ENCODE measurements at places on chromosomes 11 and 22. TPM values are rescaled to one million over a fixed set of nuclear protein-coding genes. Genes with fewer than 3 reads are reported as not detected.
A peak's percentile ranks its signal among the peaks of the same experiment; 100 is the strongest.

DNA sequence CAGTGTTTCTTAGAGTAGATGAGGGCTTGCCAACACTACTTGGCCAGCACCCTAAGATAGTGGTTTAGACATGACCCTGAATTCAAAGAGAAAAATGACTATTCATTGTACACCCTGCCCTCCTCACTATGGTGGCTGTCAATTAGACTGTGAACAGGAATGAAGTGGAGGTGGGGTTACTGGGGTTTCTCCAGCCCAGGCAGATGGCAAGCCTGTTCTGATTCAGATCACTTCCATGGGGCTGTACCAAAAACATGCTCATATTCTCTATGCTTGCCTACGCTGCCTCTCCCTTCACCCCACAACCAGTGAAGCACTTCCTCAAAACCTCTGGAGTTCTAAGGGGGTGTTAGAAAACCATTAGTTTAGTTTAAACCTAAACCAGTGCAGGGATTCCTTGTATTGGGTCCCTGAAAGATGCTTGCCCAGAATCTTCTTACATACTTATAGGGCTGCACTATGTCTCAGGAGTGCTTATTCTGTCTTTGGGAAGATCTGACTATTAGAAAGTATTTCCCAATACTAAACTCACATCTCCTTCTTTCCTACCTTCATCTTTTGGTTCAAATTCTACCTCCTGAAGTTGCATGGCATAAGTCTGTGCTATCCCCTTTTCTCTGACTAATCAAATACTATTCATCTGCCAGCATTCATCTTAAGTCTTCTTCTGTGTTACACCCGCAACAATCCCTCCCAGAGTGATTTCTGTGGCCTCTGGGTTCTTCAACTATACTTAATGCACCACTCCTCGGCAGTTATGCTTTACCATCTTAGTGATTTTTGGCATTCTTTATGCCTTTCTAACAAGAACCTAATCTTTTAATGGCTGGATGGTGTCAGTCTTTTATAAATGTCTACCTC lies 71.8 kb downstream of the ATG16L2 start:
- DNase-seq, result no peak

DNA sequence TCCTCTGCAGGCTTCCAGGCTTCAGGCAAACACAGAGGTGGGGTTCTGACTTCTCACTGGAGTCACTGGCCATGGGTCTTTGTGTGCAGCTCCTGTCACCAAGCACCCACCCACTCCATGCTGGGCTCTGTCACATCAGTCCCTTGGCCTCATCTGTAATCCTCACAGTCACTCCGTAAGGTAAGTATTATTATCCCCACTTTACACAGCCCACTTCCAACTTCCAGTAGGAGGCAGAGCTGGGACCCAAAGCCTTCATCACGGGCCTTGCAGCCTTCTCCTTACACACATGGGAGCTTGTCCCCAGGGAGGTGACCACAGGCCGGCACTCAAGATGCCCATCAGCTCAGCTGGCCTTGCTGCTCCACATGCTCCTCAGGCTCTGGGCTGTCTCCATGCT lies 266.7 kb upstream of the B3GAT1 start:
- no peak for DNase-seq

- no peak for DNase-seq
Observed at GRCh38 chr22:45534339-45535192, 31.9 kb downstream of the FBLN1 start.

- DNase-seq, result no peak
Observed at GRCh38 chr22:33429281-33429680, 371.1 kb upstream of the SYN3 start.

GRCh38 chr11:131070365-131070764 lies 154.1 kb upstream of the SNX19 start:
- DNase-seq, result no peak

GRCh38 chr11:118872403-118872821 lies 11.3 kb upstream of the CXCR5 start:
- DNase-seq, result no peak

DNA sequence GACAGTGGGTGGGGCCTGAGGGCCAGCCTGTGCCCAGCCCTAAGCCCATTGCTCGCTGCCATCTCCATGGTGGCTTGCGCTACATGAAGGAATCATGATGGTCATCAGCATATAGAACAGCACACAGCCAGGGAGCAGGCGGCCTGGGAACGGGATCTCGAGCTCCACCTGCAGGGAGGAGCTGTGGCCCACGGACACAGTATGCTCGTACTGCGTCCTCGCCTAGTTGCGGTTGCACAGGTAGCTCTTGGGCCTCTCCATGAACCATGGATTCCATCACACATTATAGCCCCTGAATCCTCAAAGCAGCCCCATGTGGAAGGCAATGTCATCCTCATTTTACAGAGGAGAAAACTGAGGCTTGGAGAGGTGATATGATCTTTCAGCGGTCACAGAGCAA lies 15.1 kb downstream of the SEC14L4 start:
- no peak for DNase-seq

DNA sequence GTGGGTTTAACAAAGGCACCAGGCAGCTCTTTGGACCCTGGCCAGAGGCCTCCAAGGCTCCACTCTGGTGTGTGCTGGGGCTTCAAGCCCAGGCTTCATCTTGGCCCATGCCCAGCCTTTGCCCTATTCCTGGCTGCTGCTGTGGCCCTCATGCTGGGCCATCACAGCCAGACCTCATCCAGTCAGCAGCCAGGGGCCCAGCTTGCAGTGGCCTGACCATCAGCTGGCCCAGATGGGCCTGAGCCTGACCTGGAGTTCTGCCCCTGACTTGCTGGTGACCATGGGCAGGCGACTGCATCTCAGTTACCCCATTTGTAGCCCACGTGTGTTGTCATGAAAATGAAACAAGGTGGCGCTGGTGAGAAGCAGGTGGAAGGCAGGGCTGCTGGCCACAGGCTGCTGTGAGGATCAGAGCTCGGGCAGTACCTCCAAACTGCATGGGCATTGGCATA lies 76.1 kb downstream of the MED15 start:
- no peak for DNase-seq

DNA sequence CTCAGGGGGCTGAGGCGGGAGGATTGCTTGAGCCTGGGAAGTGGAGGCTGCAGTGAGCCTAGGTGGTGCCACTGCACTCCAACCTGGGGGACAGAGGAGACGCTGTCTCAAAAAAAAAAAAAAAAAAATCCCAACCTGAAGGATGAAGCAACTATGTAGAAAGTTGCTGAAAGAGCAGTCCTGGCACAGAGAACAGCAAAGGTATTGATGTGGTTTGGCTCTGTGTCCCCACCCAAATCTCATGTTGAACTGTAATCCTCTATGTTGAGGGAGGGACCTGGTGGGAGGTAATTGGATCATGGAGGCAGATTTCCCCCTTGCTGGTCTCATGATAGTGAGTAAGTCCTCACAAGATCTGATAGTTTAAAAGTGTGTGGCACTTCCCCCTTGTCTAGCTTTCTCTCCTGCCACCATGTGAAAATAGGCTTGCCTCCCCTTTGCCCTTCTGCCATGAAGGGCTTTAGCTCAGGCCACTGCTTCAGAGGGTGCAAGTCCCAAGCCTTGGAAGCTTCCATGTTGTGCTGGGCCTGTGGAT lies 10.7 kb upstream of the SERPING1 start:
- no peak for DNase-seq

GRCh38 chr11:118996926-118997626 lies 862 bp upstream of the CENATAC start:
- DNase-seq, result no peak

- no peak for DNase-seq
Observed at GRCh38 chr11:122882189-122882856, at the start of gene JHY. Gene JHY (plus strand): TSS chr11:122882759. CDS start chr11:122885850, 3,091 bp downstream.

DNA sequence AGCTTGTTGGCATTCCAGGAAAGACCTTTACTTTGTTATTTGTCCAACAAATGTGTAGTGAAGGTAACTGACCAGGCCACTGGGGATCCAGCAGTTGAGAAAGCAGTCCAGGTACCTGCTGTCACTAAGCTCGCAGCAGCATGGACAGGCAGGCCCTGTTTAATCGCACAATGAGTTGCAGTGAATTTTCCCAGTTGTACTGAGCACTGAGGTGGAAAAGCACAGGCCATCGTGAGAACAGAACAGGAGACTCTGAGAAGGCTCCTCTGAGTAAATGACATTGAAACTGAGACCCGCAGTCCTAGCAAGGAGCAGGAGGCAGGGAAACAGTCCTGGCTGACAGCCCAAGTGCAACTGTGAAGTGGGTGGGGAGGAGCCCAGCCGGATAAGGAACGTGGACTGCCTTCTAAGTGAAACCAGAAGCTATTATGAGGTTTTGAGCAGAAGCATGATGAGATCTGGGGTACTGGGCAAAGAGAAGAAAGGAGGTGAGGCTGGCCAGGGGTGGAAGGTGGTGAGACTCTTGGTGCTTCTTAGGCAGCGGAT lies 39.8 kb upstream of the CDON start:
- DNase-seq, result no peak

DNA sequence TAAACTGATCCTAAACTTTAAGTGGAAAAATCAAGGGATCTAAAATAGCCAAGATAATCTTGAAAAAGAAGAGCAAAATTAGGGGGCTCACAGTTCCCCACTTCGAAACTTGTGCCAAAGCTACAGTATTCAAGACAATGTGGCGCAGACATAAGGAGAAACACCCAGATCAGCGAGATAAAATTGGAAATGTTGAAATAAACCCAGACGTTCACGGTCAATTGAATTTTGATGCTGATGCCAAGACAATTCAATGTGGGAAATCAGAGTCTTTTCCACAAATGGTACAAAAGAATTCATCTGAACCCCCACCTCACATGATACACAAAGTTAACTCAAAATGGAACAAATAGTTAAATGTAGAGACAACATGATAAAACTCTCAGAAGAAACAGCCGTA lies 601.6 kb downstream of the BRD1 start:
- no peak for DNase-seq

- no peak for DNase-seq
Observed at GRCh38 chr11:66951135-66951534, 7.0 kb downstream of the PC start.

DNA sequence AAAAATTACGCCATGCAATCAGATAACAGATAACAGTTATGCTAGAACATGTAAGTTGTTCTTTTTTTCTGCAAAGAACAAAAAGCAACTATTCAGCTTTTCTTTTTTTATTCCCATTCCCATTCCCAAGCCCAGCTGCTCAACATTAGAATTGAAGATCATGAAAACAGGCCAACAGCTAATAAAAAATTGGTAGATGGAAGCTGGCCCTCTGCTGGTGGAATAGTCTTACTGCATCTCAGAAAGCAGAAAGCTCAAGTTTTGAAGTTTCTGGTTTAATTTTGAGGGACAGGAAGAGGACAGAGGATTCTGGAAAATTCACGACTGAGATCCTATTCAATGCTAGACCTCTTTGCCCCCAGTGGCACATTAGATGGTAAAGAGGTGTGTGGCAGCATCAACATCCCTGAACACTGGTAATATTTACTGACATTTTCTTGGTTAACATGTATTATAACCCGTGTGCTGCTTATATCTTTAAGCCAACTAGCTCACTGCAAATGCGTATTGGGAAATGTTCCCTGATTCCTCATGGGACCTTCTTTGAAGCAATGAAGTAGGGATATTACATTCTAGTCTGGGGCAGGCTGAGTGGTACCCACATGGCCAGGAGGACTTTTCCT lies 591.2 kb downstream of the OPCML start:
- peak; percentile 1 for DNase-seq

DNA sequence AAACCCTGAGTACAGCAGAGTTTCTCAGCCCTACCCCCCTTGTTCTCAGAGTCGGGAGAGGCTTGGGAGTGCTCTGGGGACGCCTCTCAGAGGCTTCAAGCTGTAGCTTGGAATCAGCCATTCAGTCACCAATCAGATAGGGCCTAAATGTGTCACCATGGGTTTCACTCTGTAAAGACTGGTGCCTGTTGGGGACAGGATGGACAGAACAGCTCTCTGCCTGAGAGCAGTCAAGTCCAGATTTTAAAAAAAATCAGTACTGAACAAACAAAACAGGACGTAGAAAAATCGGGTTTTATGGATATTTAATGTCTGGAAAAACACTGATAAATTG lies 1.3 kb downstream of the FADD start:
- no peak for DNase-seq

DNA sequence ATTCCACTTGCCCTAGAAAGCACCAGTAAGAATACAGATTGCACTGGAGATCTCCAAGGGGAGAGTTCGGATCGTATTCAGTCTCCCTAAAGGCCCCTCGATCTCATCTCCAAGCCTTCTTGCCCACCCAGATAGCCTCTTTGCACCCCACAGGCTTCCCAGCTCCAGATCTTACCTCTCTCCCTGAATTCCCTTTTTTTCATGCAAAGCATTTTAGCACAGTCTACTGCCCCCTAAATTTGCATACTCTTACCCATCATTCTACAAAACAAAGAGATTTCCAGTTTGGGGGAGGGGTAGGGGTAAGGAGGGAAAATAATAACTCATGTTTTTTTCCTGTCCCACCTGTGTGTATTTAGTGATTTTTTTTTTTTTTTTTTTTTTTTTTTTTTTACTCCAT lies 105.2 kb downstream of the NAV2 start:
- DNase-seq, result no peak

DNA sequence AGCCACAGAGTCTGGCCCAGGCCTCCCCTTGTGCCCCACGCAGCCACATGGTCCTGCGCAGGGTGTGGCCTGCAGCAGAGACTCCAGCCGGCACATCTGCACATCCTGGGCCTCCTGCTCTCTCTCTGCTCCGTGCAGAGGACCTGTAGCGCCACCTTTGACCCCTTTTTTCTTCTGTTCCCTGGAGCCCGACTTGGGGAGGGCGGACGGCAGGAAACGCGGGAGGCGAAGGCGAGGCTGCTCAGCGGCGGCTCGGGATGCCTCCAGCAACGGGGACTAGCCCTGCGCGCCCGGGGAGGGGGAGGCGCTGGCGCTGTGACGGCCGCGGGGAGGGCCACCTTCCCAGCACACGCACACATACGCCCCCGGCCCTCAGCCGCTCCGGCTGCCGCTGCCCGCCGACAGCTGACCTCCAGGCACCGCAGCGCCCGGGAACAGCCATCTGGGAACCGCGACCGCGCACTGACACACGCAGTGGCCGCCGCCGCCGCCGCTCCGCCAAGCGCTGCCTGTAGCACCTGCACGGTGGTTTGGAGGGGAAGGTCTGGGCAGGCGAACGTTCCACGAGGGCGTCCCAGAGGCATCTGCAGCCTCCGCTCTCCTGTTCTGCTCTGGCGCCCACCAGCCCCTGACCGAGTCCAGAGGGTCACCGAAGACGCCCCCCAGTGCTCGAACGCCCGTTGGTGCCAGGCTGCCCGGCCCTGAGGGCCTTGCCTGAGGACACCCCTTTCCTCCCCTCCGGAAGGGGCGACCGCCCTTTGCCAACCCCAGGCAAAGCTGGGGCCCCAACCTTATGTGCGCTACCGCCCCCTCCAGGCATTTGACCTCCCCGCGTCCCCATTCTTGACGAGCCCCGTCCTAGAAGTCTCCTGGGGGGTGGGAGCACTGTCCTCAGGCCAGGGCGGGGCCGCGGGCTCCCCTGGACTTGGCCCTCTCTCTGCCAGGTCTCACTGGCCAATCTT lies 16.9 kb upstream of the C22orf42 start:
- no peak for DNase-seq

GRCh38 chr11:70490208-70490607 lies 91.9 kb downstream of the CTTN start:
- DNase-seq, result no peak

GRCh38 chr22:43257549-43257948 lies 70.6 kb upstream of the TTLL12 start:
- DNase-seq, result no peak

GRCh38 chr11:21494946-21495345 lies 697.9 kb upstream of the ANO5 start:
- no peak for DNase-seq

The MFRP gene
- not detected for polyA plus RNA-seq

The OR2AT4 gene
- not detected for polyA plus RNA-seq

The NCR3LG1 gene
- polyA plus RNA-seq, result 2.0 TPM

The OR2AG2 gene
- polyA plus RNA-seq, result 0.28 TPM

The SAA4 gene
- not detected for polyA plus RNA-seq

The P2RX6 gene
- 1.2 TPM for polyA plus RNA-seq

The CASP1 gene
- 15.4 TPM for polyA plus RNA-seq

The RFPL2 gene
- polyA plus RNA-seq, result not detected

The MFNG gene
- not detected for polyA plus RNA-seq
